ENCODE measurements at places on chromosomes 5 and 9.

- DNase-seq = no peak
These were observed 4.5 kb downstream of the POU4F3 start for GRCh38 chr5:146342882-146343865.

DNA sequence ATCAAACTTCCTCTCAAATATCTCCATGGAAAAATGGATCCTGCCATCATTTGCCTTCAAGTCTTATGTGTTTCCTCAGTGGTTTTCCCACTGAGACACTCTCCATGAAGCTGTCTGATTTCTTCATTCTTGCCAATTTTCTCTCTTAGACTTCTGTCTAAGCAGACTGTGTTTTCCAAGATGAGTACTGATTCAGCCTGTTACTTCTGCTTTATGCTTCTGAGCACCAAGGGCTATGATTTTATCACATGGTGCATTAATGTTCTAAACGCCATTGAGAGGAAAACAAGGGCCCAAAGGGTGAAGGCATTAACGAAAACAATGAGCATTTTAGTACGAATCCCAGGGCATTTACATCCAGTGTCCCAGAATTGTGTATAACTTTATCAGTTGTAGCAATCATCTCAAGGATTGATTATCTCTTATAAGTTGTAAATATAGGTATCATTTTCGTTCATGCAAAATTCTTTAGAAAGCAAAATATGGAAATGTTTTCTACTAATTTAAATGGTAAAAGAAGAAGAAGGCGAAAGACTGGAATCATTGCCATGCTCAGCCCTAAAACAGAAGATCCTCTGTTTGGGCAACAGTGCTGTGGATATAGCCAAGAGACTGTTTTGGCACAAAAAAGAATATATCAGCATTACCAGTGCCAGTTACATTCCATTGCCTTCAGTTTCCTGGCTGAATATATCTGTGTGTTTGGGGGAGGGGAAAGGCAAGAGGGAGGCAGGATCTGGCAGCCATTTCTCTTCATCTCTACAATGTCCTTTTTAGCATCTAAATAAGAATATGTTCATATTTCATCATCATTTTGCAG is 537.6 kb downstream of the ANXA1 start:
- DNase-seq = no peak

GRCh38 chr5:55333017-55333416 is 25.2 kb downstream of the MTREX start:
- DNase-seq = no peak

- no peak for DNase-seq
These were observed 22.2 kb upstream of the MYORG start for GRCh38 chr9:34398875-34399274.

GRCh38 chr5:21603796-21604195 is 1249.3 kb downstream of the CDH12 start:
- DNase-seq = no peak

GRCh38 chr5:55841976-55842375 is 9.2 kb upstream of the IL31RA start:
- DNase-seq = no peak

- DNase-seq = no peak
These were observed 10.0 kb downstream of the NR3C1 start for GRCh38 chr5:143393524-143393923.

DNA sequence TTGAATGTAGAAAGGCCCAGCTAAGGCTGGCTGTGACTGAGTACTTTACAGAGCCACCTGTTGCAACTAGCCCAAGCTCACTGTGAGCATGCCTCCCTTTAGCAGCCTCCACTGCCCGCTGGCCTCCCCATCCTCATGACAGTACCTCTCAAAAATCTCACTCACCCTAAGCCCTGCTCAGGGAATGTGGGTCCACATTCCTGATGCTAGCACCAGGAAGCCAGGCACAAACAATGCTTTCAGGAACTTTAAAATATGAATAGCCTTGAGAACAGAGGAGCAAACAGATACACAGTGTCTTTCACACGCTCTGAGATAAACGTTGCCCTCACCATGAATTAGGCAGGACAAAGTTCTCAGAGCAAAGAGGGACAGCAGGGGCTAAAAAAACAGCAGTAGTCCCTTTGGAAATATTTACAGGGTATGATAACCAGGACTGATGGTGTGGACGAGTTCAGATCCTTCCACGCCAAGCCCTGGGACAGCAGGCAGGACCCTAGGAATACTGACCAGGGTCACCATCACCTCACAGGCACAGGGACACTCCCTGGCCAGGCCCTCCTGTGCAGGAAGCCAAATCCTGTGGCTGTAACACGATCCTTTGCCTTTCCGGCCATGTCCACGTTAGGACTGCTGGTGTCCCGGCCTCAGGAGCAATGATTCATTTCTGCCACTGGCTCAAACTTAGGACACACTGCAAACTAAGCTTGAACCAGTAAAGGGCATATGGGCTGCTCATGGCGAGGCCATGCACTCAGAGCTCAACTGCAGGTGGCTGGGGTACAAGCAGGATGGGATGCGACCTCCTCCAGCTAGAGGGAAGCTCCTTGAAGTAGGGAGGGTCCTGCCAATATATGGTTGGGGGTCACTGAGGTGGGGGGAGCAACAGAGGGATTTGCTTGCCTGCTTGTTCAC is 9.6 kb downstream of the ACSL6 start:
- DNase-seq = no peak

GRCh38 chr9:18834740-18835361 is 198.2 kb downstream of the SAXO1 start:
- DNase-seq = no peak

- no peak for DNase-seq
These were observed 251.0 kb upstream of the IRX1 start for GRCh38 chr5:3344671-3345070.

DNA sequence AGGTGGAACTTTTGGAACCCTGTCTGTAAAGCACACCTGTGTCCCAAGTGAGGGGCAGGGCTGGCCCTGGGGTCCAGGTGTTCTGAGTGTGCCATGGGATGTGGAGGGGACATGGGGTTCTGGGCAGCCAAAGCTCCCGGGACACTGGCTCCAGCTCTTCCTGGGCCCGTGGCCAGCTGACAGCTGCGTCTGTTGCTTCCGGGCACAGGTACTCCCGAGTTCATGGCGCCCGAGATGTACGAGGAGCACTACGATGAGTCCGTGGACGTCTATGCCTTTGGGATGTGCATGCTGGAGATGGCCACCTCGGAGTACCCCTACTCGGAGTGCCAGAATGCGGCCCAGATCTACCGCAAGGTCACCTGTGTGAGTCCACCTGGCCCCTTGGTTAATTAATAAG is 50.7 kb downstream of the WNK2 start:
- no peak for DNase-seq

DNA sequence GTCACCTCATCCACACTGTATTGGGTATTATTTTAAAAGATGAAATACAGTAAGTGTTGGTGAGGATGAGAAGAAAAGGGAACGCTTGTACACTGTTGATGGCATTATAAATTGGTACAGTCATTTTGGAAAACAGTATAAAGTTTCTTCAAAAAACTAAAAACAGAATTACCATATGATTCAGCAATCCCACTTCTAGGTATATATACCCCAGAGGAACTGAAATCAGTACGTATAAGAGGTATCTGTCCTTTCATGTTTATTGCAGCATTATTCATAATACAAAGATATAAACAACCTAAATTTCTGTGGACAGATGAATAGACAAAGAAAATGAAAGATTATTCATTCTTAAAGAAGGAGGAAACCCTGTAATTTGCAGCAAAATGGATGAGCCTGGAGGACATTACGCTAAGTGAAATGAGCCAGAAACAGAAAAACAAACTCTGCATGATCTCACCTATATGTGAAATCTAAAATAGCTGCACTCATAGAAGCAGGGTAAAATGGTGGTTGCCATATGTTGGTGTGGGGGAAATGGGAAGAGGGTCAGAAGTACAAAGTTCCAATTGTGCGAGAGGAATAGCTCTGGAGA is 191.6 kb downstream of the TRIM36 start:
- no peak for DNase-seq

- DNase-seq = no peak
These were observed 29.2 kb upstream of the PHF24 start for GRCh38 chr9:34928921-34929320.

DNA sequence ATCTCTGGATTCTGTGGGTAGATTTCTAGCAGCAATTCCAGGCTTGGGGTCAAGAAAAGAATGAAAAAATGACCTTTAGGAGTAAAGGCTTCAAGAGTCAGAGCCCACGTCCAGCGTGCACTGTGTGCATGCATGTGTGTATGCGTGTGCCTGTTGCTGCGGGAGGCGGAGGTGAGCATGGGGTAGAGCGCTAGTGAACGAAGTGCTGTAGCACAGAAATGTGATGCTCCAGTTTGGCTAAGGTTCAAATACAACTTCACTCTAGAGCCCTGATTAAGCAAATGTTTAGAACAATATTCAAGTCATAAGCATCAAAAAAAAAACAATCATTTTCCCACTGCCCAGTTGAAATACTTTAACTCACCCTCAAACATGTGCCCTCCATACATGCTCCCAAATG is 403.9 kb downstream of the ZNF608 start:
- DNase-seq = no peak

- DNase-seq = no peak
These were observed 176.3 kb downstream of the MAN2A1 start for GRCh38 chr5:109866051-109866450.

- DNase-seq = no peak
These were observed 2.5 kb upstream of the PSMD5 start for GRCh38 chr9:120845255-120845654.

DNA sequence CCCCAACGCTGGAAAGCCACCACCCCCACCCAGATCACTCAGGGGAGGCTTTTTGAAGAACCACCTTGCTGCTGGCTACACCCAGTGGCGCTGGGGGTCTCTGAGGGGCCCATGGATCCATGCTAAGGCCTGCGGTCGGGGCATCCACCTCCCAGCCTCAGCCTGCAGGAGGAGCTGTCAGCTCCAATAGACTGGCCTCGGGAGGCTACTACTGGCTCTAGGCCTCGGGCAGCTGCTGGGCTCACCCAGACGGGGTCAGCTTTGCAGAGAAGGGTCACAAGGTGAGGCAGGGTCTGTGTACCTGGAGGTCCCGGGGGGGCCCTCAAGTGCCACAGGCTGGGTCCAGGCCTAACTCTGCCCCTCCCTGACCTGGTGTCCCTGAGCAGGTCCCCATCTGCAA is 193.7 kb downstream of the OLFM1 start:
- DNase-seq = no peak

GRCh38 chr5:32282633-32283032 is 30.1 kb downstream of the MTMR12 start:
- DNase-seq = no peak

GRCh38 chr9:131521822-131522221 is 9.2 kb downstream of the UCK1 start:
- no peak for DNase-seq

- DNase-seq = no peak
These were observed 12.0 kb upstream of the TRIM36 start for GRCh38 chr5:115181757-115182156.

GRCh38 chr5:113256671-113257452 is 177.9 kb downstream of the TSSK1B start:
- no peak for DNase-seq

DNA sequence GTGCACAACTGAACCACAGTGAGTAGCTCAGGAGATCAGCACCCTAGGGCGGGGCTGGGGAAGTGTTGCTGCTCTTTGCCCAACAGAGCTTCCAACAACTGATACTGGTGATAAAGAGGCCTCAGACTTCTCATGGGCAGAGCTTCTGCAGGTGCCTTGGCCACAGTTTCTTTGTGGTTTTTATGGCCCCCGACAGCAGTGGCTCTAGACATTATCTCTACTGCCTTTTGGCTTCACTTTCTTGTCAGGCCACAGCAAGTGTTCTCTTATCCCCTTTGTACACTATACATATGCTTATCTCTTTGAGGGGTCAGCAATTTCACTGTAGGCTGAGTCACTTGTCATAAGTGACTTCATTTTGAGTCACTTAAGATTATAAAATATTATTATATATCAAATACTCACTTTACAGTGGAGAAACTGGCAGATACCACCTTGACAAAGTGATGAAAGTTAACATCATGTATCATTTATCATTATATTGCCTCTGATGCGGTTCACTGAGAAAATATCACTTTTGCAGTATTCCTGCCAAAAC is 90.9 kb upstream of the COX7C start:
- no peak for DNase-seq

GRCh38 chr9:113931140-113931539 is 55.0 kb downstream of the ZNF618 start:
- no peak for DNase-seq

DNA sequence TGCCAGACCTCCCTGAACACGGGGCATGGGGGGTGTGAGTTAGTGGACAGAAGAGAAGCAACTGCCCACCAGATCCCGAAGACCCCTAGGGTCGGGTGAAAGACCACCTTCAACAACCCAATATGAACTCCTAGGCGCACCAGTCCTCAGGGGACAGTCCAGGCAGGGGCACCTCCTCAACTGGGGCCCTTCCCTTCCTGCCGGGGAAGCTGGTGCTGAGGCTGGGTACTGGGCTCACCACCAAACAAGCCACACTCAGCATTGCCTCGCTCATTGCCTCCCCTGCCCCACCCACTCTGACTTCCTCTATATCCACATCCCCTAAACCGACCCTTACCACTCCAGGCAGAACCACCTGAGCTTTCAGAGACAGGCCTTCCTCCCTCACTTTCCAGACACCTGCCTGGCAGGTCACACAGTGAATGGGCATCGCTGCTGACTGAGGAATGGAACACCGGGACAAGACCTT is 42.5 kb downstream of the SEMA4D start:
- no peak for DNase-seq

- no peak for DNase-seq
These were observed 98.5 kb downstream of the ADAMTS12 start for GRCh38 chr5:33793276-33793675.

- no peak for DNase-seq
These were observed 46.7 kb downstream of the INSYN2B start for GRCh38 chr5:169933616-169934015.

- no peak for DNase-seq
These were observed 77.8 kb upstream of the RAPGEF1 start for GRCh38 chr9:131817627-131818026.

- DNase-seq = no peak
These were observed 52.3 kb upstream of the CNTLN start for GRCh38 chr9:17082343-17083064.

- DNase-seq = peak; percentile 65
These were observed 34.6 kb upstream of the COL15A1 start for GRCh38 chr9:98908897-98909634.

GRCh38 chr9:19699756-19700155 is 89.1 kb downstream of the SLC24A2 start:
- DNase-seq = no peak

DNA sequence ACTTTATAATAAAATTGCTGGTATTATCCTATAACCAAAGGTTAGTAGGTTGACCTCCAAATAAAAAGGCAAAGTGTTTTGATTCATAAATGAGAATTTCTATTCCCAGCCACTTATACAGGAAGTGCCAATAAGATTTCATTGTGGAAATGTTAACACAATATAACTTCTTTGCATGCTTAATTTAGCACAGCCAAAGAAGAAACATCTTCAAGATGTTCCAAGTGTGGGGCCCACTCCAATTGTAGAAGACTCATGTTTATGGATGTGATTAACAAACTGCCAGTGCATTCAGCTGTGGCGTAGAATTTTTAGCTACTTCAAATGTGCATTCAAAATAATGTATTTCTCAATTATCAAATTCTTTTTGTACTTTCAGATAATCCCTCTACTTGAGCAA is 402.3 kb downstream of the DEPDC1B start:
- no peak for DNase-seq

- no peak for DNase-seq
These were observed 15.5 kb downstream of the TRIM7 start for GRCh38 chr5:181189363-181189961.

GRCh38 chr5:61362796-61363368 is 30.8 kb downstream of the ZSWIM6 start:
- DNase-seq = no peak

- DNase-seq = no peak
These were observed 265.0 kb upstream of the ZNF608 start for GRCh38 chr5:125011419-125011818.

GRCh38 chr5:80959768-80960442 is at the start of gene RASGRF2:
Gene RASGRF2, plus strand, starts transcription at chr5:80960363. Its CDS starts 376 bp downstream, at chr5:80960739.
- no peak for DNase-seq

Measured in AG04449 (cell line).